Activated CD4-positive, alpha-beta T cell treated with anti-CD3 and anti-CD28 coated beads for 24 hours (primary cell): ENCODE measurements at places on chromosomes 11 and 22.

DNA sequence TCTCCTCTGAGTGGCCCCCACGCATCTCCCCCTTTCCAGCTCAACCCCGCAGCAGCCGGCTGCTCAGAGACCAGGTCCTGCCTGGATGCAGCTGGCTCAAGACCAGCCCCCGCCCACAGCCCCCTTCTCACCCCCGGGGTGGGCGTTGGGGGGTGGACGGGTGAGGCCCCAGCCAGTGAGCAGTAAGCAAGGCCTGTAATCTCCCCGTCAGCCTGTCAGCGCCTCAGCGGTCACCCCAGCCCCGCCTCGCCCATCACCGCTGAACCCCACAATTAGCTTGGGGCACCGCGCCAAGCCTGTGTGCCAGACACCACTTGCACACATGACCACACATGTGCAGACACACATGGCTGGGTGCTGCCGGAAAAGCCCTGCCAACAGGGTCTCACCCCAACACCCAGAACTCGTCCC is 5.9 kb downstream of the PLXNB2 start:
- DNase-seq: no peak

DNA sequence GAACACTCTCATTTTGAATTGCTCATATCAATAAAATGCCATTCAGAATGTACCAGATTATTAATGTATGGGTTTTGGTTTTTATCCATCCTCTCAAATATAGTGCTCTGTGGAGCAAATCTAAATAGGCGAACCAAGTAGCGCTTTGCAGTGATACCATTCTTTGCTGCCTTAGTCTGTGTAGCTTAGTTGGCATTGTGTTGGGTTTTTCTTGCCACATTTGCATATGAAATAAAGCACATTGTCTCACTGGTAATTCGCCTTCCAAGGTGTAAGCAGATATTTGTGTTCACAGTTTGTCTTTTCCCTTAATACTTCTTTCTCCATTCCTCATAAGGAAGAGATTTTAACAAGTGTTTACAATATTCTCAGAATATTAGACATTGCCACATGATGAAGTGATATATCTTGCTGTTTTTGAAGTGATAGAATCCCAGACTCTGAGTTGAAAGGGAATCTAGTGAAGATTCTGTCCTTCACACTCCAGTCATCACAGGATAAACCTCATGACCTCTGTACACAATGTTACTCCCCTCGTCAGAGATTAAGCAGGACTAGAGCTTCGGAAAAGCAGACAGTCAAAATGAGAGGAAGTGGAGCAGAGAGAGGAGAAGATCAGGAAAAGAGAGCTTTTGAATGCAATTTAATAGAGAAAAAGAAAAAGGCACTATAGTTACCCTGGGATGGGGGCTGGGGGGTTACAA is 16.5 kb downstream of the C11orf91 start:
- no peak for DNase-seq

DNA sequence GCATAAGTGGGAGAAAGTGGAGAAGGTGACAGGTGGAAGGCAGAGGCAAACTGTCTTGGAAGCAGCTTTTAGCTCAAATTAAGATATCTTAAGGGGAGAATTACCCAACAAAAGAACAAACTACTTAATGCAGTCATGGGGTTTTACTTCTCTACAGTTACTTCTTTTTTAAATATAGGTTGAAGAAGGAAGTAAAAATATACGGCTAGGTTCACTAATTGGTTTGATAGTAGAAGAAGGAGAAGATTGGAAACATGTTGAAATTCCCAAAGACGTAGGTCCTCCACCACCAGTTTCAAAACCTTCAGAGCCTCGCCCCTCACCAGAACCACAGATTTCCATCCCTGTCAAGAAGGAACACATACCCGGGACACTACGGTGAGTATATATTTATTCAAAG is 40.8 kb downstream of the PDHX start:
- no peak for DNase-seq

- no peak for DNase-seq
These were observed 6.9 kb downstream of the SMPD1 start for GRCh38 chr11:6397156-6397555.

DNA sequence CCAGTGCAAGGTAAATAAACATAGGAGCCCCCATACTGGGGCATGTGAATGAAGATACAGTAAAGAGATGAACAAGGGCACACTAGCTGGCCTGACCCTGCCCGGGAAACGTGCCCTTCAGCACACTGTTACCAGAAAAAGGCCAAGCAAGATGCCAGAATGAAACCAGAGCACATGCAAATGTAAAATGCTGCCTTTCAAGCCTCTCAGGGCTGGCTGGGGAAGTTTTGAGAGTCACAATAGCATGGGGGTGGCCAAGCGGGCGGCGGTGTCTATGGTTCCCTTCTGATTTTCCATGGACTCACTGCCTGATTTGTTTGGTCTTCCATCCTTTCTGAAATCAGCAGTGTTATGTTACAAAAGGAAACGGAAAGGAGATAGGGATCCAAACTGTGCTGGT is 18.9 kb upstream of the SUSD2 start:
- DNase-seq: no peak

DNA sequence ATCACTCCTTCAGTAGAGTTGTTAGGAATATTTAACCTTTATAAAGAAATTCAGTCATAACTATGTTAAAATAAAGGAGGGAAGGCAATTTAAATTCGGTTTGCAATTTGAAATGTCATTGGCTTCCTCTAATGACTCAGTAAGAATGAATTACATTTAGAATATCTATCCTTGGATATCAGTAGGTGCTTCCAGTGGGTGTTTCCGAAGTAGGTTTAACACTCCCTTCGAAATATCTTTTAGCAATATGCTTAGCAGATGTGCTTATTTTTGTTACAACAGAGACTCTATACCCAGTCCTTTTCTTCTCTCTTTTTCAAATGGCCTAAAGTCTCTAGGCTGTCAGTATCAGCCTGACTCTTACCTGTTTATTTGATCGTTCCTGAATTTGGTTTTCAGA is 103.7 kb upstream of the RASSF10 start:
- DNase-seq: no peak

GRCh38 chr11:79375818-79376550 is 64.8 kb downstream of the TENM4 start:
- DNase-seq: no peak

GRCh38 chr11:60326955-60327354 is at the start of gene MS4A6E:
MS4A6E (plus strand) TSS chr11:60327255; CDS start chr11:60334896, 7,641 bp downstream.
- DNase-seq: no peak

DNA sequence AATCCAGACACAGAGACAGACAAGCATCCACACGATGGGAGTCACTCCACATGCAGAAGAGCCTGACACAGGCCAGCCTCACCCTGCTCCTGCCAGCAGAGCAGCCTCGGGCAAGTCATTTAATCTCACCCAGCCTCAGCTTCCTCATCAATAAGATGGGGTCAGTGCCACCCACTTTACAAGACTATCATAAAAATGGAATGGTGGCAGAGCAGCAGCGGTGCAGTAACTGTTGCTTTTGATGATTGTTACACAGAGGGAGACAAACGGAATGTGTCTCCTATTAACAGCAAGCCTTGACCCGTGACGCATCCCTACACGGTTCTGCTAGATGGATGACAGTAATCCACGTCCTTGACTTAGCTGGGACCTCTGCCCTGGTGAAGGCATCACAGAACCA is 26.0 kb upstream of the ARFGAP3 start:
- no peak for DNase-seq

- DNase-seq: no peak
These were observed 526.6 kb upstream of the CADM1 start for GRCh38 chr11:116030697-116031331.

- no peak for DNase-seq
These were observed 5.6 kb upstream of the GLYATL1 start for GRCh38 chr11:58933661-58934060.

DNA sequence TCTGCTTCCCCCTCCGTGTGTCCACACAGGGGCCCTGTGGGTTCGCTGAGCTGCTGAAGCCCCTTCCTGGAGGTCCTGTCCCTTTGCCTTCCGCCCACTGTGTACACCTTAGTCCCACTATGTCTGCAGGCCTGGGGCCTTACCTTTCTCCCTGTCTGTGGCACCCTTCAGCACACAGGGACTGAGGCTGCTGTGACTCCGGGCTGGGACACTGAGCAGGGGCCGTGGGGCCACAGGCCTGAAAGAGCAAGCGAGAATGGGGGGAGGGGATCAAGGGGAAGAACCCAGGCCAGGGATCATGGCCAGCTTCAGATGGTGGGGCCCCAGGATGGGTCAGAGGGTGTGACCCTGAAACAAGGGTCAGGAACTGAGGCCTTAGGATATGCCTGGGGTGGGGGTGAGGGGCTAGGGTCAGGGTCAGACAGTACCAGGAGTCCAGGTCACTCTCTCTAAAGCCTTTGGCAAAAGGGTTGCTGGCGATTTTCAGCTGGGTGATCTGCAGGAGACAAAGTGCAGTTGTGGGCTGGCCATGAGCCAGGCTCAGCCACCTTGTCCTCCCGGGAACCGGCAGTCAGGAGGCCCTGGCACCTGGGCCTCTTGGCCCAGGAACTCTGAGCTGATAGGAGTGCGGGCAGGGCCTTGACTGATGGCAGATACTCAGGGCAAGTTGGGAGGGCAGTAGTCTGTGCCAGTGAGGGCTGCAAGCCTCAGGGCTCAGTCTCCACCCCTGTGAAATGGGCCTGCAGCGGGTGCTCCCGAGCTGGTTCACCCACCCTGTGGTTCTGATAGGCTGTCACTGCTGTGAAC is 2.6 kb upstream of the NUDT8 start:
- DNase-seq: no peak

DNA sequence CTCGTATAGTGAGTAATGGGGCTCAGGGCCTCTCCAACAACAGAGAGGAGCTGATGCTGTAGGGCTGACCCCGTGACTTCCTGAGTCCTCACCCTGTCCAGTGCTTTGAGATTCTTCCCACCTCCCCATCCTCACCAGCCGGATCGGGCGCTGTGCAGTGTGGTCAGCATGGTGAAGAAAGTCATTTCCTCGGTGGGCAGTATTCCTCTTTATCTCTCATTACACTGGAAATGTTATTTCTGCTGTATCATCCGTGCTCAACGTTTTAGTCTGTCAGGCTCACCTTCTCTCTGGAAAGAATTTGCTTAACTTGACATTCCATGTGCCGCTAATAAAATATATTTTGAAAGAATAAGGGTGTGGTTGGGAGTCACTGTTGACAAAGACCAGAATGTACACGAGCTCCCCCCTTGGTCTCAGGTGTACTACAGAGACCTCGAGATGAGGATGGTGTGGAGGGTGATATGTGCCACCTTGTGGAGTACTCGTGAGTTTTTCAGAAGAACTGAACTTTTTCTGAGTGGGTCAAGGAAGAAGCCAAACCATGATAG is 25.7 kb upstream of the SCGB1A1 start:
- no peak for DNase-seq

- no peak for DNase-seq
These were observed 25.8 kb downstream of the CDPF1 start for GRCh38 chr22:46224044-46224897.

- DNase-seq: no peak
These were observed 64.7 kb downstream of the MAML2 start for GRCh38 chr11:96278039-96278897.

- no peak for DNase-seq
These were observed 162.3 kb upstream of the GRK3 start for GRCh38 chr22:25402160-25402500.

- DNase-seq: no peak
These were observed 37.0 kb upstream of the SOX6 start for GRCh38 chr11:16393340-16393739.

DNA sequence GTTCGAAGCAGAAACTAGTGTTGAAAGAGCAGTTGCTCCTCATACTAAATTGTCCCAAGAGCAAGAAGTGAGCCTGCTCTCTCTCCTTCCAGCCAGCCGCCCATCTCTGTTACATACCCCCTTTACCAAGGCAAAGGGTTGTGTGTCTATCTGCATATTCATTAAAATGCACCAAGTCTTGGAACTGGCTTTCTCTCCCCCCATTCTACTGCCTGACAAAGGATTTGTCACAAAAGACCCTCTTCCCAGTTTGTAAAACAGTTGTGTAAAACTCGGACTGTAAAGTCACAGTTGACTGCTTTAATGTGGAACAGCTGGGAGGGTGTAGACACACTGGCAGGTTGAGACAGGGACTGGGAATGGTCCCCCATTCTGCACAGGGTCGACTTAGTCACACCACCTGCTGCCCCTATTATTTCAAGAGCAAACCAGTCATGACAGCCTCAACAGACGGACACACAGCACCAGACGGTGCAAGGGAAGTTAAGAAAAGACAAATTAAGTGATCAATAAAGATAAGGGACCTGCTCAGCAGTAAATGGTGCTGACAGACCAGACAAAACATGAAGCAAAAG is 60.0 kb upstream of the HTATIP2 start:
- no peak for DNase-seq

DNA sequence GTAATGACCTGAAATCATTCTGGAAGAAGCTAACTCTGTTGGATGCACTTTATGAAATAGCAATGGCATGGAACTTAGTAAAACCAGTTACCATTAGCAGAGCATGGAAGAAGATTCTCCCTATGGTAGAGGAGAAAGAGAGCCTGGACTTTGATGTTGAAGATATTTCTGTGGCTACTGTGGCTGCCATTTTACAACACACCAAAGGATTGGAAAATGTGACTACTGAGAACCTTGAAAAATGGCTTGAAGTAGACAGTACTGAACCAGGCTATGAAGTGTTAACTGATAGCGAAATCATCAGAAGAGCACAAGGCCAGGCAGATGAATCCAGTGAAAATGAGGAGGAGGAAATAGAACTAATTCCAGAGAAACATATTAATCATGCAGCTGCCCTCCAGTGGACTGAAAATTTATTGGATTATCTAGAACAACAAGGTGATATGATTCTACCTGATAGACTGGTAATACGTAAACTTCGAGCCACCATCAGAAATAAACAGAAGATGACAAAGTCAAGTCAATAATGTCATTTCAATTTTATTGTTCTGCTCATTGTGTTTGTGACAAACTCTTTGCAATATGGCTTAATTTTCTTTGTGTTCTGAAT is 2.0 kb downstream of the JRKL start:
- no peak for DNase-seq

- DNase-seq: no peak
These were observed 12.3 kb downstream of the PAX6 start for GRCh38 chr11:31798554-31799434.

GRCh38 chr22:20456064-20456721 is 18.6 kb upstream of the SCARF2 start:
- DNase-seq: peak; percentile 64

DNA sequence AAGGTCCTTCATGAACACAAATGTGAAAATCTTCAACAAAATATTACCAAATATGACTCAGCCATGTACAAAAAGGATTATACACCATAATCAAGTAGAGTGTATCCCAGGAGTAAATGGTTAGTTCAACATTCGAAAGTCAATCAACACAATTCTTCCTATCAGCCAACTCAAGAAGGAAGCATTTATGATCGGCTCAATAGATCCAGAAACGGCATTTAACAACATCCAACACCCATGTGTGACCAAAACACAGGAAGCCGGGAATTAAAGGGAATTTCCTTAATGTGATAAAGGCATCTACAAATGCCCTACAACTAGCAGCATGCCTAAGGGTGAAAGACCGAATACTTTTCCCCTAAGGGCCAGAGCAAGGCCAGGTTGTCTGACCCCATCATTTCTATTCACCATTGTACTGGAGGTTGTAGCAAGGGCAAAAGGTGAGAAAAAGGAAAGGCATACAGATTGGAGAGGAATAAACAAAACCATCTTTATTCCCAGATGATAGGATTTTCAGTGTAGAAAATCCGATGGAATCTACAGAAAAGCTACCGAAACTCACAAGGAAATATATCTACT is 69.9 kb upstream of the CLDN5 start:
- no peak for DNase-seq

- DNase-seq: no peak
These were observed 103.5 kb downstream of the WT1 start for GRCh38 chr11:32331792-32332191.
